ENCODE measurements at places on chromosomes 3 and 15.

GRCh38 chr3:60935709-60936108 lies 315.5 kb downstream of the FHIT start:
- no peak for DNase-seq

DNA sequence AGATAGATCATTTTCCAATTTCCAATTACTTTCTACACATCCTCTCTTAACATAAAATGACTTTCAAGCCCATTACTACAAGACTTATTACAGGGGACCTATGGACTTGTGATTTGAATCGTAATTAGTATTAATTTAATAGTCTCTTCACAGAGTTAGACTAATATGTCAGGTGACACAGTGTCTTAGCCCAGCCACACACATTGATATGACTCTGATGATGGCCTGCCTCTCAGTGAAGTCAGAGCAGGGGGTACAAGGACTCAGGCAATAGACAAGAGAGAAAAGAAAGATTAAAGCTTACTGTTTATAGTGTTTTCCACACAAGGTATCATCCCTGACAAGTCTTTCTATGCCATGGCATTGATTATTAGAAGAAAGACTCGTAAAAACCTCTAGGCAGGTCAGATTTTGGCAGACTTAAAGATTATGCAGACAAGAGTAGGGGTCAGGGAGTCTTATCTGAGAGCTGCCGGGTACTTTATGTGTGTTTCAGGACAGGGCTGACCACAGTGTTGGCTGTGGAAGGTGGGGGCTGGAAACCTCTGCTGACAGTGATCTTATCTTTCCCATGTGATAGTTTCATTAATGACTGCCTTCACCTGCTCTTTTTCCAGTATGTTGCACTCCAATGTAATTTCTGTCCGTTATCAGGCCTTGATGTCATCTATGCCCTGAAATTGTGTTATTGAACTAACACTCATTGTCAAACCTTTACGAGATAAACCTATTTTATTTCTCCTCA lies 50.1 kb downstream of the B3GALNT1 start:
- DNase-seq = no peak

DNA sequence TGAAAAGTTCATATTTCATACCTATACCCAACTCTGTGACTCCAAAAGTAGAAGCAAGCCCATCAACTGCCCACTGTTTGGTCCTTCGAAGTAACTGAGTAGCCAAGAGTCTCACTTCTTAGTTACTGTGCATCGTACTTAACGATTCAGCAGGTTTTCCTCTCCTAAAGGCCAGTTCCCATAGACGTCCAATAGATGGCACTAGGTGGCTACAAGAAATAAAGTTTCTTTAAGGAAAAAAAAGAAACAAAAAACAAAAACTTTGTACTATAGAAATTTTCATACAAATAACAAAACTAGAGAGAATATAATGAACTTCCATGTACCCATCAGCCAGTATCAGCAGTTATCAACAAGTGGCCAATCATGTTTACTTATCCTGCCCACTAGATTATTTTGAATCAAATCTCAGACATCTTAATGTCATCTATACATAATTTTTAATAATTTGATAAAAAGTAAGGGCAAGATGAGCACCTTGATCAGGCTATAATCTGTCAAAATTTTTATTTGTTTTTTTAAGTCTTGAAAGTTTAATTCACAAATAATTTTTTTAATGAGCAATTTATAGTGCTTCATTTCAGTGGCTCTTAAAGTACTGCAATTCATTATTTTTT lies 63.8 kb upstream of the ACP3 start:
- DNase-seq = no peak

- DNase-seq = no peak
These were observed 35.3 kb upstream of the PLSCR2 start for GRCh38 chr3:146504498-146505197.

- DNase-seq = no peak
These were observed 34.4 kb upstream of the TLE3 start for GRCh38 chr15:70132139-70132538.

DNA sequence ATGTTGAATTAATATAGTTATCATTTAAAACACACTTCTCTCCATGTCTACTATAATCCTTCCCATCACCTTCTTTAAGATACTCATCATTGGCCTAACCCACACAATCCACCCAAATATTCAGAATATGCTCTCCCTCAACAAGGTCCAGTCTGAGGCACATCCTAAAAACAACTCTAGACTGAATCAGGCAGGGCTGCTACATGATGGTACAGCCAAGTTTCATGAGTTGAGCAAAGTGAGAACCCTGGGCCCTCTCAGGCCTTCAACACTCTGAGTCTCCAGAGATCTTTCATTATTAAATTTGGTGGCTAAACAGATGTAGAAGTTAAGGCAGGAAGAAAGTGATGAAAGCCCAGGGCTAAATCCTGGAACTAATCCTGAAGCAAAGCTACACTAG lies 16.2 kb downstream of the ZNF148 start:
- DNase-seq = no peak

- DNase-seq = no peak
These were observed 111.5 kb downstream of the CFAP44 start for GRCh38 chr3:113329757-113330156.

DNA sequence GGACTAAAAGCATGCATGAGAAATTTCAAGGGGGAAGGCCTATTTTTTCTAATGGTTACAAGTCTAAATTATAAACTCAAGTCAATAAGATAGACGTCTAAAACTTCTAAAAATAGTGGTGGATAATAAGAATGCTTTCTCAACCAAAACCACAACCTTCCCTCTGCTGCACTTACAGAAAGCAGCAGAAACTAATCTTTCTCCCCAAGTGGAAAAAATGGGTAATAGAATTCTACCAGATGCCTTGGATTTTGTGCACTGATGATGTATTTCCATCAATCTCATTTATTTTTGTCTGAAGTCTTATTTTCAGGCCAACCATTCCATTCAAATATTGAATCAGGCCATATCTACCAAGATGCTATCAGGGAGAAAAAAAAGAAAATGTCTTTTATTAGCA lies 344.7 kb downstream of the NEK10 start:
- no peak for DNase-seq

- DNase-seq = no peak
These were observed 713 bp upstream of the MUC13 start for GRCh38 chr3:124935264-124935663.

- no peak for DNase-seq
These were observed 163.3 kb downstream of the MEX3B start for GRCh38 chr15:81882504-81882903.

GRCh38 chr3:16207031-16207430 lies 32.6 kb downstream of the GALNT15 start:
- DNase-seq = no peak

- DNase-seq = no peak
These were observed 14.0 kb downstream of the STT3B start for GRCh38 chr3:31546725-31547124.

- DNase-seq = no peak
These were observed 9.1 kb downstream of the CD80 start for GRCh38 chr3:119550192-119550910.

- DNase-seq = no peak
These were observed 103.0 kb downstream of the LARS2 start for GRCh38 chr3:45491344-45491743.

DNA sequence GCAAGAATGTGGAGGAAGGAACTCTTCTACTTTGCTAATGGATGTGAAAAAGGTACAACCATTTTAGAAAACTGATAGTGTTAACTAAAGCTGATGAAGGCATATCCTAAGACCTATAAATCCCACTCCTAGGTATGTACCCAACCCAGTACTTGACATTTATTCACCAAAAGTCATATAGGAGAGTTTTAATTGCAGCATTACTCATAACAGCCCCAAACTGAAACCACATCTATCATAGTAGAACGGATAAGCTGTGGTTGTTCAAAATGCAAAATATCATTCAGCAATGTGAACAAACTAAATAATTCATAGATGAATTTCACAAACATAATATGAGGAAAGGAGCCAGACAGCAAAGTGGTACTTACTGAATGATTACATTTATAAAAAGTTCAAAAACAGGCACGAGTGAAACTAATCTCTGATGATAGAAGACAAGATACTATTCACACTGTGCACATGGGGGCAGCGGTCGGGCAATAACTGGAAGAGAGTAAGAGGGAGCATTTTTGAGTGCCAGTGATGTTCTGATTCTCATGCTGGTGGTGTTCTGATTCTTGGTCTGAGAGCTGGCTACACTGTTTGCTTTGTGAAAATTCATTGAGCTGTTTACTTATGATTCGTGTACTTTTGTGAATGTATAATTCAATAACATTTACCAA lies 34.3 kb downstream of the GOLIM4 start:
- no peak for DNase-seq

DNA sequence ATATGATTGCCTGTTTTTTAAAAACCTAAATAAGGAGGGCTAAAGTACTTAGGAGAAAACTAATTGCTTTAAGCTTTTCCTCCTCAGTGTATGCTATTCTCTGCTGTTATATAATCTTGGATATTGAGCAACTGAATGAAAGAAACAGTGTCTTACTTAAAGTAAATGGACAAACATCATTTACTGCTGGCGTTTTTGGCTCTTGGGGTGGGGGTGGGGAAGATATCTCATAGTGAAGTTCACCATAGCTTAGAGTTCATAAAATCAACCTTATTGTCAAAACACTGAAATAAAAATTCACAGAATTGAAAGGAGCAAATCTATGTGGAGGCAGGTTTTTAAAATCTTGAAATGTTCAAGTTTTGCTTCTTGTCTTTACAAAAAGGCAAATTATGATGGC lies 256.4 kb upstream of the SOX2 start:
- DNase-seq = no peak

GRCh38 chr3:133136114-133137041 lies 98.2 kb downstream of the TMEM108 start:
- DNase-seq = no peak

GRCh38 chr15:56222302-56222701 lies 21.4 kb downstream of the RFX7 start:
- no peak for DNase-seq

DNA sequence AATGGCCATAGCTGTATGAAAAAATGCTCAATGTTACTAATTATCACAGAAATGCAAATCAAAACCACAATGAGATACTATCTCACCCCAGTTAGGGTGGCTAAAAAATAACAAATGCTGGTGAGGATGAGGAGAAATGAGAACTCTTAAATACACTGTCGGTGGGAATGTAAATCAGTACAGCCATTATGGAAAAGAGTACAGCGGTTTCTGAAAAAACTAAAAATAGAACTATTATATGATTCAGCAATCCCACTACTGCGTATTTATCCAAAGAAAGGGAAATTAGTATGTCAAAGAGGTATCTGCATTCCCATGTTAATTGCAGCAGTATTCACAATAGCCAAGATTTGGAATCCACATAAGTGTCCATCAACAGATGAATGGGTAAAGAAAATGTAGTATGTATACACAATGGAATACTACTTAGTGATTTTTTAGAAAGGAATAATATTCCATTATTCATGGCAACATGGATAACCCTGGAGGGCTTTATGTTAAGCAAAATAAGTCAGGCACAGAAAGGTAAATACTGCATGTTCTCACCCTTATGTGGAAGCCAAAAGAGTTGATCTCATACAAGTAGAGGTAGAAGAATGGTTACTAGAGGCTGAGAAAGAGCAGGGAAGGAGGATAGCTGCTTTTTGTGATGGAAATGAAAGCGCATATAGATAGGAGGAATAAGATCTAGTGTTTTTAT lies 35.0 kb downstream of the SERP1 start:
- DNase-seq = no peak

- DNase-seq = no peak
These were observed 158.8 kb downstream of the SSR3 start for GRCh38 chr3:156395961-156396710.

DNA sequence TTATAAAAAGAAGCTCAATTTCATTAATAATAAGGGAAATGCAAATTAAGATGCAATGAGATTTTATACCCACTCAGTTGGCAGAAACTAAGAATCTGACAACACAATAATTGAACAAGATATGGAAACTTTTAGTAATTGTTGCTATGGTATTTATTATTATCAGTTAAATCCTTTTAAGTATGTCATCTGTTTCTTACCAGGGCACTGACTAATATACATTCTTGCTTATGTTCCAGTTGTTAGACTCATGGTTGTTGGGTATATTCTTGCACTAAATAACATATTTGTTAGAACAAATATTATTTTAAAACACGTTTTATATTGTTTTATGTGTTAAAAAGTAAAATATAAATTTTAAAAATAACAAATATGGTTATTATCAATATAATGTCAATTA lies 690.3 kb downstream of the MECOM start:
- no peak for DNase-seq

GRCh38 chr15:63236272-63236671 lies 41.1 kb upstream of the APH1B start:
- DNase-seq = no peak

- no peak for DNase-seq
These were observed 54.9 kb upstream of the TMEM108 start for GRCh38 chr3:132983143-132983770.

- DNase-seq = no peak
These were observed 264.6 kb downstream of the ZIC4 start for GRCh38 chr3:147141516-147142288.

DNA sequence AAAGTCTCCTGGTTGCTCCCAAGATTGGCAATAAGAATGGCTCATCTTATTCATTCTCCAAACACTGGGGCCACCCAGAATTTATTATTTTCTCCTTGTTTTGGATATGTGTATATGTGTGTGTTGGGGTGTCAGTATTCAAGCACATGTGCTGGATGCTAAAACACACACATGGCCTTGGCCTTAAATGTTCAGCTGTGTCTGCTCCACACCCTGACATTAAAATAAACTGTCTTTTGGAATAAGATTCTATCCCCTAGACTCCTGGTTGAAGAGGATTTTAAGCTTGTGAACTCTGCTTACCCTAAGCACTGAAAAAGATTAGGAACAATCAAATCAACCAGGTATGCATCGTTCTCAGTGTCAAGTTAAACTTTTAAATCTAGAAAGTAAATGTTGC lies 382.9 kb upstream of the MCTP2 start:
- DNase-seq = no peak

GRCh38 chr3:54932606-54933005 lies 4.7 kb upstream of the LRTM1 start:
- no peak for DNase-seq

DNA sequence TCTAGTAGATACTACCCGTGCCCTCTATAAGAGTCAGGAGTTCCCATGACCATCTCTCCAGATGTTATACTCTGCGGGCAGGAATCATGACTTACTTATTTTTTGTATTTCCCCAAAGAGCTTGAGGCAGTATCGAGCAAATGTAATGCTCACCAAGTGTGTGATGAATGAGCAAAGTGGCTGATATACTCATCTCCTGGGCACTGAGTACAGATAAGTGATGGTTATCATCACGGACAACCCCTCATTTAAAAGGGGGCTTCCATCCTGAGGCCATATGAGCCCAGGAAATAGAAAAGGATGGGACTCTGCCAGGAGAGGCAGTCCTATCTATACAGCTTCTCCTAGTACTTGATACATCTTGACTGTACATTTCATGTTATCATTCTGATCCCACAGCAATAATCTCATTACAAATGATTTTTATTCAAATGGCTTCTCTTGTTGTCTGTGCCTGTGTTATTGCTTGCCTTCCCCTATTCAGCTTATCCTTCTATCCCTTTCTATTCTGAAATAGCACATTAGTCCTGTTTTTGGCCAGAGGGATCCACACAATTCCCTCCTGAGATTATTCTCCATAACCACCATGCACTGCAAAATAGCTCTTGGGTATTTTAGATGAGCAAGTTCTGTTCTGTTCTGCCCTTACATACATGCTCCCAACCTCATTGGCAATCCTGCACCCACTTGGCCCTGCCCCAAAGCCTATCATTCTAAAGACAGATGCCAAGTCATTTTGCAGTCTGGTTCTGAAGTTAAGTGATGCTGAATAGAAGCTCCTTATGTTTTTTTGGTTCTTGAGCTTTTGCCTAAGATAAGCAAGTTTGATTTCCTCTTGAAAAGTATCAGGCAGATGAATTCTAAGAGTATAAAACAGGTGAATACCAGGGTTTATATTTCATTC lies 48.0 kb upstream of the MRPL3 start:
- DNase-seq = no peak

GRCh38 chr3:45537616-45537969 lies 57.0 kb upstream of the LIMD1 start:
- no peak for DNase-seq

All from activated T-helper 1 cell treated with anti-CD3 and anti-CD28 coated beads, Interleukin-2, amount 50 U/mL, for 16 hours (primary cell).